NCI-H748 treated with DMSO at 0.1 percent for 48 hours (cell line): ENCODE measurements at places on chromosomes 11 and 22.
A peak's percentile ranks its signal among the peaks of the same experiment; 100 is the strongest.

DNA sequence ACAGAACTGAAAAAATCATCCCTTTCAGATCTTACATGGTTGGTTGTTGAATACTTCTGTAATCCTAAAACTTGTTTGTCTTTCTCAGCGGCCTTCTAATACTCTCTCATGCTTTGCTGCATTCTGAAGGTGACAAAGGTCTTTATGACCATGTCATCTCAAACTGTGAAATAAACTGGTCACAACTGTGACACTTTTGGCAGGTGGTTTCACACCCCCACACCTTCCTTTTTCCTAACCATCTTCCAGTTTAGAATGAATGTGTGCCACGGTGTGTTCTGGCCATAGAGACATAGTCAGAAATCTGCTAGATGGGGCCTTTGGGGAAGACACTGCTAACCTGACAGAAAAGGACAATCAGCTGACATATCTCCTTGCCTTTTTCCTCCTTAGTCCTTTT lies 14.7 kb upstream of the RFPL3 start:
- DNase-seq: no peak

DNA sequence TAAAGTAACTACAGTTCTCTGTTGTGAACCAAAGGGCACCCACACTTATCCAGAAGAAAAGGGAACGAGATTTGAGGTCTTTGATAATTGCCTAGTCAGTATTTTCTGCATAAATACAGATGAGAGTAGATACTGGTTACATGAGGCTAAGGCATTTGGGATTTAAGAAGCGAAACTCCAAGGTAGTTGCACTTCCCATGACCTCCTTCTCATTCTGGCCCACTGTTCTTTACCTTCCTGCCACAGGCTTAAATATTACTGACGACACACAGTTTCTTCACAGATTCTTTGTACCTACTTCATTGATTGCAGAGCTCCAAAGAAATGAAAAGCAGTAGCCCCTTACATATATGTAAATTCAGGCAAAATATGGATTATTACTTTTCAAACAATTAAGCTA lies 915.3 kb downstream of the LRRC4C start:
- no peak for DNase-seq

DNA sequence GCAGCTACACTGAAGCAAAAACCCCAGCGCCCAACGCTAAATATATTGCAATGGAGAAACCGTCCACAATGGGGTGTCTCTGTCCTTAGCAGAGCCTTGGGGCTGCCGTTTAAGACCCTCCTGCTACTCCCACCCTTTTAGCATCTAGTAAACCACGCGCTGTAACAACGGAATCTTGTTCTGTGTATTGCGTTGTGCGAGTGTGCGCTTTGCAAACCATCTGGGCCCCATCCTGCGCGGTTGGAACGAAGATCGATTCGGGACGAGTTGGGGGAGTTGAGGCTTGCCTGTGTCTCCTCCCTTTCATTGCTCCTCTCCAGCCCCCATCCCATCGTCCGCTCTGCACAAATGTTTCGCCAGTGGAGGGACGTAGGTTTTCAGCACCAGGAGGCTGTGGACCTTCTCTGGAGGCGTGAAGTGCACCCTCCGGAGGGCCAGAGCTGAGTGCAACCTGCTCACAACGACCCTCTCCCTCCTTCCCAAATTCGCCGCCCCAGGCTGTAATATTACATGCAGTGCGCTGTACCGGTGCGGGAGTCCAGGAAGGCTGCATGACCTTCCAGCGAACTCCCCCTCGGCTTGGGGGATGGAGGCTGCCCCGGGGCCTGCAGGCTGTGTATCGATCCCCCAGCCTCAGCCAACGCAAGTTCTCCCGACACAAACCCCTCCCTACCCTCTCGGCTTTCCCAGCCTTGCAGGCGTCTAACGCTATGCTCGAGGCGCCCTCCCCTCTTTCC lies 1.6 kb upstream of the KMT2A start:
- DNase-seq: peak; percentile 15

DNA sequence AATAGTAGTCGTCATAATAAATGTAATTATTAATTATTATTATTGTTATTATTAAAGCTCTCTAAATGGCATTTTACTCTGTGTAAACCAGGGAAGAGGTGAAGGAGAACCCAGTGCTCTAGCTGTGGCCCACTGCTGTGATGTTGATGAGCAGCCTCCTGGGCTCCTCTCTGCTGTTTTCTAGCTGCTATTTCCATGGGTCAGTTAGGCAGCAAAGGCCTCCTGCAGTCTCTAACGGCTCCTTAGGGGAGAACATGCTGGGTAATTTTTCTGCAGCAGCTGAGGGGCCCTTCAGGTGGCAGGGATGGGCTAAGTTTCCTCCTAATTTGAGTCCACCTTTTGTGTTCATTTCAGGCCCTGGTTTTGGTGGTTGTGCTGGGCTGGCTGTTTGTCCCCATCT lies 24.6 kb downstream of the SLC5A1 start:
- DNase-seq: no peak

DNA sequence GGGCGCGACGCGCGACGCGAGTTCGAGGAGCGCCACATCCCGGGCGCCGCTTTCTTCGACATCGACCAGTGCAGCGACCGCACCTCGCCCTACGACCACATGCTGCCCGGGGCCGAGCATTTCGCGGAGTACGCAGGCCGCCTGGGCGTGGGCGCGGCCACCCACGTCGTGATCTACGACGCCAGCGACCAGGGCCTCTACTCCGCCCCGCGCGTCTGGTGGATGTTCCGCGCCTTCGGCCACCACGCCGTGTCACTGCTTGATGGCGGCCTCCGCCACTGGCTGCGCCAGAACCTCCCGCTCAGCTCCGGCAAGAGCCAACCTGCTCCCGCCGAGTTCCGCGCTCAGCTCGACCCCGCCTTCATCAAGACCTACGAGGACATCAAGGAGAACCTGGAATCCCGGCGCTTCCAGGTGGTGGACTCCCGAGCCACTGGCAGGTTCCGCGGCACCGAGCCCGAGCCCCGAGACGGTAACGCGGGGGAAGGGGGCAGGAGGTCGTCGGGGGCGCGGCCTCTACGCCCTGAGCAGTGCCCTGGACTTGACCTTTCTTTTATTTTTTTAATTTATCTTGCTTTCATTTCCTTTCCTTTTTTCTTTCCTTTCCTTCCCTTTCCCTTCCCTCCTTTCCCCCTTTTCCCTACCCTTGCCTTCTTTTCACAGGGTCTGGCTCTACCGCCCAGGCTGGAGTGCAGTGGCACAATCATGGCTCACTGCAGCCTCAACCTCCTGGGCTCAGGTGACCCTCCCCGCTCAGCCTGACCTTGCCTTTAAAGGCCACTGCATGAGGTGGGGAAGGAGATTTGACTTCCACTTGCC lies 5.0 kb downstream of the MPST start:
- no peak for DNase-seq

DNA sequence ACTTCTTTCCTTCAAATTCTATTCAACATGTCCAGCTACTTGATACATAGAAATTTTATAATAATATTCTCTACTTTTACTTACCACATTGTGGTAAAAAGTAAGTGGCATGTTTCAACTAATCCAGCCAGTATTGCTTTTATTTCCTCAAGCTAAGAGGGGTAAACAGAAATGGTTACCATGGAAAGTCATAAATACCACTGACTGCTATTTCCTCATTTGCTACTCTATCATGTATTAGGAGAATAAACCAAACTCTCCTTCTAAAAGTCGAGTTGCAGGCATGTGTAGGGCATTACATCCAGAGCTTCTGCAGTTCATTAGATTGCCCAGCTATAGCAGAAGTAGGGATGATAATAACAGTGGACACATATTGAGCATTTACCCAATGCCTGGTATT lies 208.4 kb downstream of the MAML2 start:
- no peak for DNase-seq

DNA sequence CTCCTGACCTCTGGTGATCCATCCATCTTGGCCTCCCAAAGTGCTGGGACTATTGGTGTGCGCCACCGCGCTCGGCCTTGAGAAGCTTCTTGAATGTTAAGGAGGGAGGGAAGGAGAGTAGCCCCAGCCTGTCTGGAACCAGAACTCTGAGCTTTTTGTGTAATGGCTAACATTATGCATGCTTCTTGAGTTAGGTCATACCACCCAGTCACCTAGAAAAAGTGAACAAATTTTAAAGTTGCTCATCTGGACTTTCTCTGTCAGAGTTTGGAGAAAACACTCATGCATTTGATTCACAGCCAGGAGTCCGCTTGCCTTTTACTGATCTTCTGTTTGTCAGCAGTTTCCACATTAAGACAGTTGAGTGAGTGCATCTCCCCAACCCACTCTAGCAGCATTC lies 82.1 kb downstream of the PPP6R3 start:
- no peak for DNase-seq

DNA sequence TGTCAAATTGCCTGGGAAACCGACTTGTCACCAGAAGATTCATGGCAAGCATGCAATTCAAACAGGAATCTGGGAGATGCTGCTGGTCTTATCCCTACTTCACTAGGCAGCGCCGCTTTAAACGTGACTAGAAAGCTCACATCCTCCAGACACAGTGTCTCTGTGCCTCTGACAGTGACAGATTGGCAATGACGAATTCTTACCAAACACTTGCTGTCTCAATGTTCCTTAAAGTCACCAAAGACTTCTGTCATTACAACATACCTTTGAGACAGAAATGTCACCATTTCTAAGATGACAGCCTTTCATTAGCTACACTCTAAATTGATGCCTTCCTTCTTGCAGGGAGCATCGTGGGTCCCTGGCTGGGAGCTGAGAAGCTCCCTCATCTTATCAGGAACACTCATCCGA lies 197.8 kb downstream of the CWF19L2 start:
- no peak for DNase-seq

DNA sequence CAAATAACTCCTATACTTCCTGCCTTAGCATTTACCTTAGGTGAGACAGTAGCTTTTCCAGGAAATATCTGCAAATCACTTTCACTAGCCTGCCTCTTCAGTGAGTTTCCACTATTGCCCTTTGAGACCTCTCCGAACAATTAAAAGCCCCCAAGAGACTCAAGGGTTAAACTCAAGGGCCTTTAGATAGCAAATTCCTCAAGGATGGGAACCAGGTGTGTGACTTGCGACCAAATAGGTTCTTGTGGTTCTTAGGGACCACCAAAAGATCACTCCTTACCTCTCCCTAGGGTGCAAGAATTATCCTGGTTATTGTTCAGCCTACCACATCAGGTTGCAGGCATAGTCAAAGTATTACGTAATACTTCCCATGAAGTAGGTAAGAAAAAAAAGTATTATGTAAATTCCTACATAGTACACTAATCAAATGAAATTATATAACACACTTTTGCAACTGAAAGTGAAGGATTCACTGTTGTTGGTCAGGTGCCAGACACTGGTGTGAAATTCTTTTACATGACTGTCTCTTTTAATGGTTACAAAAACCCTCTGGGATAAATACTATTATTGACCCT lies 1.4 kb upstream of the RDX start:
- DNase-seq: no peak

DNA sequence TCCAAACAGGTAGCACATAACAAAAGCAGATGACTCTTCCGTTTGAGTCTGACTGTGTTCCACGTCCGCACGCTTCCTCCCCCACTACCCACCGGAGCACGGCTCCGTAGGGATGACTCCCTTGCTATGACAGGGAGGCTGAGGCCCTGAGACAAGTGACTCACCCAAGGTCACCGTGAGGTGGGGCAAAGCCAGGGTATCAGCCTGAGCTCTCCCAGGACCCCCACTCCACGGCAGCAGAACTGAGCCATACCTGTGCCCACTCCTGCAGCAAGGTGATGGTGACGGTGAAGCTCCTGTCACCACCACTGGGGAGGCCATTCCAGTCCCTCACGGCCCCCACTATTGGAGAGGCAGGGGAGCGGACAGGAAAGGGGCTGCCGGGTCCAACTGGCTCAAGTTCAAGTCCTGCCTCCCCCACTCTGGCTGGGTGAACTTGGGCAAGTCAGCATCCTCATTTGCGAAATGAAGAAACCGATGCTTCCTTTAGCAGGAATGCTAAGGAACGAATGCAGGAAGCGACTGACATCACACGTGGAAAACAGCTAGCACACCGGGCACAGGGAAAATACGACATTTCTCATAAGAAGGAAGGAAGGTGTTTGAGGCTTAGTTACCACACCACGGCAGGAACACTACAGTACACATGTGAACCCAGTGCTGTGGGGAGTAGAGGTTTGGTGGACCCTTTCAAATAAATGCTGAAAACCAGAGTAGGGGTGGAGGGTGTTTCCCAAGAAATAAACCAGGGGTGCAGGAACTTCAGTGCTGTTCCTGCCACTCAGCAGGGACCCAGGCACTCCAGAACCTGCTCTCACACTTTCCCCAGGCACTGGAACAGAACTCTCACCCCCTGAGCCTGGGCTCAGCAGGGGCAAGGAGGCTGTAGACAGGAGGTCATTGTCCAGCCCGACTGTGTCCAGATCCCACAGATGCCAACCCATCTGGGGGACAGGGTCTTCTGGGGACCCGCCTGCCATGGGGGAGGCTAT lies 32.4 kb upstream of the CBX7 start:
- no peak for DNase-seq

- DNase-seq: no peak
Observed at GRCh38 chr11:120336641-120337354, 585 bp downstream of the ARHGEF12 start.

- no peak for DNase-seq
Observed at GRCh38 chr22:23686416-23687024, 4.3 kb upstream of the RGL4 start.

DNA sequence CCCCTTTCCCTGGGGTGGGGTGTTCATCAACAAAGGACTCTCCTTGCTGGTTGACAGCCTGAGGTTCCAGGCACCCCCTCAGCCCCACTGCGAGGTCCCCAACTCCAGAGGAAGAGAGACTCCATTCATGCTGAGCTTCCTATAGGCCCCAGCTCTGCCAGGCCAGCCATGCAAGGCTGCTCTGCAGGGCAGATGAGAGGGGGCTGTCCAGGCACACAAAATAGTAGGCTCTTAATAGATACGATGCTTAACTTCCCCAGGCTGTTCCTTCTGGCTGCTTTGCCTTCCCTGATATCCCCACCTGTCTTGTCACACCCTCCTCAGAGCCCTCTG lies 45.0 kb upstream of the CRYBB3 start:
- no peak for DNase-seq

DNA sequence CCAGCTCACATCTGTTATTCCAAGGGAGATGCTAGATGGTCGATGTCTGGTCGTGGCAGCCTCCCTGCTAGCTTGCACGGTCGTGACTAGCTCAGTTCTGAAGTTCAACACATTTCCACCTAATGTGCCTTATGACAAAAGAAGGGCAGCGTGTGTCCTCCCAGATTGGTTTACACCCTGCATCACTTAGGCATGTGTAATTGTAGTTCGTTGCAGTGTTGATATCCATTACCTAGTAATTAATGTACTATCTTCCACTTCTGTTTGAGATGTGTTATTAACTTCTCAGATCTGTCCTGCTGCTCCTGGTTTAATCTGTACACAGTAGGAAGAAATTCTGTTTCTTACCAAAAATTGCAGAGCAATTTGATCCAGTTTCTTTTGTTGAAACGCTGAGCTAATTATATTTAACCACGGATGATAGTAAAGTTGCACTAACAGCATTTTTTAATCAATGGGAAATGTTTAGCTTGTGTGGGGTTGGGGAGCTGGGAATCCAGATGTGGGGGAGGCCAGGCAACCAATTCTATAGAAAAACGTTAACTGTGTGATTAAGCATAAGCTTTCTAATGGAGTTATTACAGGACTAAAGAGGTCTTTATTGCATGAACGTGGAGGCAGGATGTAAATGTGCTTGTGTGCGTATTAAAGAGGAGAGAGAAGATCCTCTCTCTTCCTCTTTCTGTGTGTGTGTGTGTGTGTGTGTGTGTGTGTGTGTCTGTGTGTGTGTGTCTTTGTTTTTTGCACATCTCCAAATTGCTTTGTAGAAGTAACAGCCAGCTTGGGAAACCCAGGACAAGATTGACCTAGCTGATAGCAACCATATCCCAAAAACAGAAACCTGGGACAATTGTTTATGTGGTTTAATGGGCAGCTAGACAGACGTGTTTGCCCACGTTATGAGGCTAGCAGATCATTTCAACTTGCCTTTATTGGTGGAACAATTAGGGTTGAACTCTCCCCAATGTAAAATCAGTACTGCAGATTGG lies 145.7 kb upstream of the TTC12 start:
- peak; percentile 97 for DNase-seq
